Left lung (tissue), 14 donors: ENCODE measurements at places on chromosomes 13 and 19. TPM values are rescaled to one million over a fixed set of nuclear protein-coding genes. Genes with fewer than 3 reads are reported as not detected.

GRCh38 chr13:110055089-110055488 is 251.9 kb downstream of the COL4A1 start:
- no peak for DNase-seq

DNA sequence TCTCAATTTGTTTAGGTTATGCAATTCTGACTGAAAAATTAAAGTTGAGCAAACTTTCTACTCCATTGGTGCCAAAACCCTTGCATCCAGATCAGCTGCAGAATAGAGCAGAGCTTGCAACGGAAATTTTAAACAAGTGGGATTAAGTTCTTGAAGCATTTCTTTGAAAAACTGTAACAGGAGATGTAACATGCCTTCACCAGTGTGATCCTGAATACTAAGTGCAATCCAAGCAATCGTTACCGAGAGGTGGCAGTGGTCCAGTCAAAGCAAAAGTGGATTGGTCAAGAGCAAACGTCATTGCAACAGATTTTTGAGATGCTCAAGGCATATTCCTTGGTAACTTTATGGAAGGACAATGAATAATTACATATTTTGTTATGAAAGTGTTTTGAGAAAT is 841.1 kb upstream of the SLITRK5 start:
- DNase-seq, result no peak

GRCh38 chr19:16951529-16951928 is 62.7 kb downstream of the F2RL3 start:
- no peak for DNase-seq

- no peak for DNase-seq
Measured at GRCh38 chr19:58521651-58522050, 2.0 kb upstream of the ZBTB45 start.

DNA sequence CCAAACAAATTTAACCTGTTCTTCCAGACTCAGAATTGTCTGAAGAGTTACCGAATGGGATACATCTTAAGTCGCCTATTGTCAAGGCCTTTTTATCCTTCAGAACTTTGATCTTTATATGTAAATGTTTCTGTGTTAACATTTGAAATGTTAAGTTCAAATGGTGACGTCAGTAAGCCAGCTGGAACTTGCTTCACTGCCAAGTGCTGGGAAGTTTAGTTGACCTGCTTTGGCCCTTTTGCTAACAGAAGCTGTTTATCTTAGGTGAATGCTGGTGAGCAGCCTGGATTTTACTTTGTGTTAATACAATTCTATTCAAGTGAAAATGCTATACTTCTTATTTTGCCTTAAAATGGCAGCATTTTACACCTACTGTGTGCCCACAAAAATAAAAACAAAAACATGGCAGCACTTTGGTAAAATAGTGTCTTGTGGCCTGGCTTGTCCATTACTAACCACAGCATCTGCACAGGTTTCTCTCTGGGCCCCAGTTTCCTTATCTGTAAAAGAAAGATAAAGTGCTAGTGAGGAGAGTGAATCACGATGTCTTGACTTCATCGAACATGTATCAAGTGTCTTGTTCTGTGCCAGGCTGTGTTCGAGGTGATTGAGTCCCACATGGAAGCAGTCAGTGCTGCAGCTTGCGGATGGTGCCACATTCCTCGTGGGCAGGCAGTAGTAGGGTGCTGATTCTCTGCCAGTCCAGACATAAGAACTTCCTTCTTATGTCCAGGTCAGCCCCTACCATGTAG is 2.2 kb downstream of the NAXD start:
- peak; percentile 54 for DNase-seq

DNA sequence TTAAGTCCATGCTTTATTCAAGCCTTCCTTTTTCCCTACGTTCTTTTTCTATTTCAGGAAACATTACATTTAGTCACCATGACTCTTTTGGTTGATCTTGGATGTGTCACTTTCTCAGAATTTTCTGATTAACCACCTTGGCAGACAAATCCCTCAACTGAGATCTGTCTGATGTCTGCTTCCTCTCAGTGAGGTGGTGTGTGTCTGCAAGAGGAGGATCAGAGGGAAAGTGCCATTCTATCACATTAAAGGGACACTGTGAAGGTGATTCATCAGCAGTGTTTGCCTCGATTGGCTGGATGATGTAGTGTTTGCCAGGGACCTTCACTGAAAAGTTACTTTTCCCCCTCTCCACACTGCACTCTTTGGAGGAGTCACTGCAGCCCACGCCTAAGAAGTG is 3.0 kb upstream of the CCNP start:
- DNase-seq, result no peak

GRCh38 chr13:48476686-48477085 is 56.2 kb downstream of the RCBTB2 start:
- no peak for DNase-seq

- DNase-seq, result peak; percentile 73
Measured at GRCh38 chr19:33388725-33389420, 15.4 kb downstream of the CEBPG start.

GRCh38 chr13:98528663-98529064 is 48.2 kb downstream of the STK24 start:
- DNase-seq, result no peak

ZNF723 gene
- not detected for total RNA-seq
